Activated CD4-positive, alpha-beta T cell treated with anti-CD3 and anti-CD28 coated beads, Interleukin-2, amount 50 U/mL, for 4 hours (primary cell): ENCODE measurements at places on chromosomes 2 and 18.

DNA sequence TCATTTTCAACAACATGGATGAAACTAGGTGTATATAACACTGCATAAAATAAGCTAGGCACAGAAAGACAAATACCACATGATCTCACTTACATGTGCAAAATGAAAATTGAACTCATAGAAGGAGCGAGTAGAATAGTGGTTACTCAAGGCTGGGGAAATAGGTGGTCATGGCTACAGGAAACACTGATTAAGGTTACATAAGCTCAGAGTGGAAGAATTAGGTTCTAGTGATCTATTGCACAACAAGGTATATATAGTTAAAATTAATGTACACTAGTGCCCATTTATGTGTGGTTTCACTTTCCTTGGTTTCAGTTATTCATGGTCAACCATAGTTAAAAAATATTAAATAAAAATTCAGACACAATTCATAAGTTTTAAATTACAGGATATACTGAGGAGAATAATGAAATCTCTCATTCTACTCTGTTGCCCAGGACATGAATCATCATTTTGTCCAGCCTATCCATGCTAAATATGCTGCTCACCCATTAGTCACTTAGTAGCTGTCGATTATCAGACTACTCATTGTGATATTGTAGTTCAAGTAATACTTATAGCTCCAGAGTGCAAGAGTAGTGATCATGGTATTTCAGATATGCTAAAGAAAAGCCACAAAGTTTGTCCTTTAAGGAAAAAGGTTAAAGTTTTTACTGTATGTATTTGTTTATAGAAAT lies 1530.9 kb upstream of the LRRTM1 start:
- DNase-seq = no peak

- DNase-seq = no peak
Observed at GRCh38 chr2:6384341-6384740, 481.4 kb downstream of the CMPK2 start.

- DNase-seq = no peak
Observed at GRCh38 chr2:240300261-240300821, 135.1 kb upstream of the GPC1 start.

- DNase-seq = no peak
Observed at GRCh38 chr18:77366720-77367641, 117.3 kb downstream of the GALR1 start.

DNA sequence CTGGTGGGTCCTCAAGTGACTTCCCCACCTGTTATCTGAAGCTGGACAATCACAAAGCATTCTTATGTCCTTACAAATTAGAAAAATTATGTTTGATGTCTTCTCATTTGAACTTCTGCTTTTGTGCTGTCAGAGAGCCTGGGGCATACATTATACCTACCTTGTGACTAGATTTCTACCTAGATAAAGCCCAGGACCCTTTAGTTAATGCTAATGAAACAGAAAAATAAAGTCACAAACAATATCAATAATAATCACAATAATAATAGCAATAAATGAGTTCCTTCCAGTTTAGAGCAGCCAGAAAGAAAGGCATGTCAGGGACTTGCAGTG lies 456.4 kb downstream of the SETBP1 start:
- DNase-seq = no peak

DNA sequence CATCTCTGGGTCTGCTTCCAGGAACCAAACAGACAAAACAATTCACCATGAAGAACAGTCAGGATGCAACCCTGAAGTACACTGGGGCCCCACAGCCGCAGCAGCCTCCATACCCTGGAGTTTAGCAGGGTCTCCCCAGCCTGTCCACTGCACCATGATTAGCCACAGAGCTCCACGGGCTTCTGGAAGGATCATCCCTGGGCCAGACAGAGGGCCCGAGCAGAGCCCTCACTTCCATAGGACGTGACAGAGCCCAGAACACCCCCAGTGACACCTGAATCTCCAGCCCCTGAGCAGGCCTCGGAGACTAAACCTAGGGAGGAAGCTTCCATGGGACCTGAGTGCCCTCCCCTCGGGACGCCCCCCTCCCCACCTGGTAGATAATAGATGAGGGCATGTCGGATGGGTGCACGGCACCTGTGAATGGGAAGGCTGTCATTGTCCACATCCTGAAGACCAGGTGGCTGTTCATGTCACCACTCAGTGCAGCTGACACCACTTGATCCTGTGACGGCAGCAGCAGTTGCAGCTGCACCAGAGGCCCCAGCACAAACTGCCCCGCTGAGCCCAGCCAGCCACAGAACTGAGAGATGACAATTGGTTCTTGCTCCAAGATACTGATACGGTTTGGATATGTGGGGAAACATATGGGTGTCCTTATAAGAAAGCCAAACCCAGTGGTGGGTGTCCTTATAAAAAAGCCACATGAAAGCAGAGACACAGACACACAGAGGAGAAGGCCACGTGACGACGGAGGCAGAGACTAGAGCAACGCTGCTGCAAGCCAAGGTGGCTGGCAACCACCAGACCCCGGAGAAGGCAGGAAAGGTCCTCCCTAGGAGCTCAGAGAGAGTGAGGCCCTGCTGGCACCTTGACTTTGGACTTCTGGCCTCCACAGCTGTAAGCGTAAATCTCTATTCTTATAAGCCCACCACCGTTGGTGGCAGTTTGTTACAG lies 23.2 kb downstream of the KIF1A start:
- DNase-seq = no peak

DNA sequence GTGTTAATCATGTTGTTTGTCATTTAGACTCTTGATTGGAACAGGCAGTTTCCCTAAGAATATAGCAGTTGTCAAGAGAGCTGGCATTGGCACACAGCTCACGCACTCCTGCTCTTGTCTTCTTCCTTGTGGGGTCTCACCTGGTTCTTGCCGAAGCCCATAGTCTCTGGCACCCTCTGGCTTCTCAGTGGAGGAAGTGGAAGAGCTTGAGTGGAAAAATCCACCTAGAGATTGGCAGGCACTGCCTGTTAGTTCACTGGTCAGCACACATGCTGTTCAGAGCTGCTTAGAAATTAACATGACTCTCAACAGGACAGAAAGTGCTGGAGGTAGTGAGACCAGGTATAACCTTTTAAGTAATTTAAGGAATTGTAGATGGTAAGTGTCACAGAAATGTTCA lies 28.3 kb downstream of the SCTR start:
- DNase-seq = no peak

DNA sequence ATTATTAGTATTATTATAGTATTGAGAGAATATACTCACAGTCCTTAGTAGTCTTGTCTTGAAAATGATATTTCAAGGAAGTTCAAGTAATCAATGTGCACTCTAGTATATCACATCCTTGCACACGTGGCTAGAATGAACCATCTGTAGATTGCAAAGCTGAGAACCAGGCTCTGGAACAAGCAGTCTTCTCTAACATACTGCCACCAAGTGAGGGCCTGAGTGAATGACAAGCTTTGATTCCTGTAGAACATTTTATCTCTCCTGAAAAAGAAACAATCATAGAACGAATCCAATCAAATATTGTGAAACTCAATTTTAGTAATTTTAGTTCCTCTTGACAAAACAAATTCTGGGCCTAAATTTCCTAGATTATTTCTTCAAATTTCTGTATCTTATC lies 55.3 kb upstream of the SULT1C3 start:
- no peak for DNase-seq

DNA sequence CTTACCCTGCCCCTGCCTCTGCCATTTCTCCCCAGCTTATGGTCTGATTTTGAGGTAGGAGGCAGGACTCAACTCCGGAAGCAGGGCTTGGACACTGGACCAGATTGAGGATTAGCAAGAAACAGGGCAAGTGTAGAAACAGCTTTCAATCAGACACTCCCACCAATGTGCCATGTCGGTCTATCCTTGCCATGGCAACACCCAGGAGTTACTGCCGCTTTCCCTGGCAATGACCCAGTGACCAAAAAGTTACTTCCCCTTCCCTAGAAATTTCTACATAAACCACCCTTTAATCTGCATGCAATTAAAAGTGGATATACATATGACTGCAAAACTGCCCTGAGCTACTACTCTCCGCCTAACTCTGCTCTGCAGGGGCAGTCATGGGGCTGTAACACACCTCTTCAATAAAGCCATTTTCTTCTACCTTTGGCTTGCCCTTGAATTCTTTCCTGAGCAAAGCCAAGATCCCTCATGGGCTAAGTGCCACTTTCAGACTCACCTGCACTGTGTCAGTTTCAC lies 156.7 kb downstream of the LPIN1 start:
- DNase-seq = no peak

DNA sequence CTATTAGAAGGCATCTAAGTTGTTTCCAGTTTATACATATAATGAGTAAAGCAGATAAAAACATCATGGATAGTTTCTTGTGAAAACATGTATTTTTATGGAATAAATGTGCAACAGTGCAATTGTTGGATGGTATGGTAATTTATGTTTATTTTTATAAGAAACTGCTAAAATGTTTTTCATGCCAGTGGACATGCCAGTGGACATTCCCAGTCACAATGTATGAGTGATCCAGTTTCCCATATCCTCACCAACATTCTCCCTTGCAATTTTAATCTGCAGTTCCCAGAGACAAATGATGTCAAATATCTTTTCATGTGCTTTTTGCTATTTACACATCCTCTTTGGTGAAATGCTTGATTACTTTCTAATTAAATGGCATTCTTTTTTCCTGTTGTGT lies 818.6 kb downstream of the SUCLG1 start:
- DNase-seq = no peak

DNA sequence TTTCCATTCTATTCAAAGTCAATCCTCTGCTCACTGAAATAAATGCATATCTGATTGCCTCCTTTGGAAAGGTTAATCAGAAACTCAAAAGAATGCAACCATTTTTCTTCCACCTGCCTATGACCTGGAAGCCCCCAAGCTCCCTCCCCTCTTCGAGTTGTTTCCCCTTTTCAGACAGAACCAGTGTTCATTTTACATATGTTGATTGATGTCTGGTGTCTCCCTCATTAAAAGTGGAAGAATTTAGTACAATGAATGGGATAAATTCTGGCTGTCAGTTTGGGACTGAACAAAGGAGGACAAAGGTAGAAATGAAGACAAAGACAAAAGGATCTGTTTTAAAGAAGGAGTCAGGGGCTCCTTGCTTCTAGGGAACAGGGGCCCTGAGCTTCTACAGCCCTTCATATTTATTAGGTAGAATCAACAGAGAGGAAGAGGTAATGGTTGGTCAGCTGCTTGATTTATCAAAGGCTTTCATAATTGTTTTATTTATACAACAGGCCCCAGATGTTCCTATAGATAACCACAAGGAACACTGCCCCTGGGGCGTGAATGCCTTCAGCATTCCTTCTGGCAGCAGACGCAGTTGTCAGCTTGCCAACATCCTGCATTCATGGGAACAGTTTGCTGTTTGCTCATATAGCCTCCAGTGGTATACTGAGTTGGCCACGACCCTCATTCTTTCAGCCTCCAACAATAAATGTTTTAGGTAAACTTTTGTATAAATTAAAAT lies 949.8 kb upstream of the LRATD1 start:
- DNase-seq = no peak

- no peak for DNase-seq
Observed at GRCh38 chr18:43534511-43534910, 257.2 kb upstream of the SYT4 start.

- no peak for DNase-seq
Observed at GRCh38 chr2:50647381-50647780, 384.6 kb downstream of the NRXN1 start.

GRCh38 chr18:36045241-36045991 lies 21.9 kb downstream of the RPRD1A start:
- DNase-seq = no peak

DNA sequence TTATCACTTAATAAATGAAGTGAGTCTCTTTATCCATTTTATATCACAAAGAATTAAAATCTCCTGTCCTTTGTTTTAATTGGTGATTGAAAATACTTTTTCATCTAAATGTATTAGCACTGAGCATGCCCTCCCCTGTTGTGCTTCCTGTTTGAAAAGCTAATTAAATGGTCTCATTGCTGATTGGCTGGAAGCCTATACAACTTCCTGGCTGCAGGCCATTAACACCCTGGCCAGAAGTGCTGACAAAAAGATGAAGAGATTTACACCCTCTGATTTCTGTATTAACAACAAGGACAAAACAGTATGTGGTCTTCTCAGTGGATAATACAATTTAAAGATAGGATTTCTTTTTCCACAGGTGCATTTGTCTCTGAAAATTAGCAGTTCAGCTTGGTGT lies 548.0 kb downstream of the DCC start:
- no peak for DNase-seq

DNA sequence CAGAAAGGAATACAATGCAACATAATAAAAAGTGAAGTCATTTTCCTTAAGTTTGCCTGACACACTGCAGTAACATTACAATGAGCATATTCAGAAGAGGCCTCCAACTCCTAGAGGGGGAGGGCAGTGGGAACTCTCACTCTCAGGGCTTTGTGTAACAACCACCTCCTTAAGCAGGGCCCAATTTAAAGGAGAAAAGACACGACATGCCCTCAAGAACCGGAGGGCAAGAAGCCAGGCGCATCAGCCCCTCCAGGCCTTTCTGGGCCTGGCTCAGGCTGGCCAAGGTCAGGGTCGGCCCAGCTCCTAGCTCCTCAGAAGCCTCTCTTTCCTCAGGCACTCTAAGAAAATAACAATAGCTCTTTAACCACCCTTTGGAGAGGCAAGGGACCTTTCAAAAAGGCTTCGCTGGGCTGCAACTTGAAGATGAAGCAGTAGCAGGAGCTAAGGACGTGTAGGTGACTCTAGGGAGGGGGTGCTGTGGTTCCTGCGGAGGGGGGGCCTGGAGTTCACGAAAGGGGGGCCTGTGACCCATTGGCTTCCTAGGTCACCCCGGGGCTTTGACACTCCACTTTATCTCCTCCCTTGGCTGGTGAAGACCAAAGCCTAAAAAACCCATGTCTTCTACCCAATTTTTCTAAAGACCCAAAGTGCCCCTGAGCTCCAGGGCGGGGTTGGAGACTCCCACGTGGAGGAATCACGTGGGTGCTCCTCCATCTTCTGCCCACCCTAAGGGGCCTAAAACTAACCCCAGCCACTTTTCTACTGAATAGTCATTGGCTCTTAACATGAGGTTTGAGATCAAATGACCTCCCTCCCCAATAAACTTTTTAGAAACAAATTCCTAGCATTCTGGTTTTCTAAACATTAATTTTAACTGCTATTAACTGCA lies 13.3 kb downstream of the SERTAD2 start:
- no peak for DNase-seq

DNA sequence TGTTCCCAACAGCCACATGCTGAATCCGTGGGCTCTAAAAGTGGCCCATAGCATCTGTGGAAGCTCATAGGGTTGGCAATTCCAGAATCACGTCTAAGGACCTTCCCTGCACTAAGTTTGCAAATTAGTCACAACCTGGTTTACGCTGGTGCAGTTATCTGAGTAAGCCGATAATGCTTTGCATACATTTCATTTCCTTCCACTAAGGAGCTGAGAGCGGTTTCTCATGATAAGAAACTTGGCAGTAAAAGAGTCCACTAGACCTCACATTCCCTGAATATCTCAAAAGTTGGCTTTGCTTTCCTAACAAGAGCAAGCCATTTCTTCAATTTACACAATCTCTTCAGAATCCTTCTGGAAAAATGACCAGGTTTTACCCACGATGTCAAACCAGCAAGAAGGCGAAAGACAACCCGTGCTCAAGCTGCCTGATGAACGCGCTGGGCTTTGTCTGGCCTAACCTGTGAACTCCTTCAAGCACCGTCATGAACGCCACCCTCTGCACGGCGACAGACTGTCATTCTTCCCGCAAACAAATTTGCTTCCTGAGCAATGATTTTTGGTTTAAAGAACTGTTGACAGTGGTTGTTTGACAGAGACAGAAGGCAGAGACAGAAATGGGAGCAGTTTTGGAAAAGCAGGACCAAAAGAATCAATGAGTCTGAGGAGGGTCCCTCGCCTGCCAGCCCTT lies 73.0 kb upstream of the COPS8 start:
- no peak for DNase-seq

GRCh38 chr2:225788571-225789094 lies 389.1 kb downstream of the NYAP2 start:
- DNase-seq = no peak

- DNase-seq = no peak
Observed at GRCh38 chr2:145258903-145259579, 739.1 kb upstream of the ZEB2 start.
